ENCODE measurements at places on chromosomes 13 and 19.
A peak's percentile ranks its signal among the peaks of the same experiment; 100 is the strongest.

- no peak for DNase-seq
Measured at GRCh38 chr19:6298413-6298812, 18.6 kb upstream of the MLLT1 start.

GRCh38 chr19:8390617-8390981, 439 bp downstream of the RAB11B start:
- DNase-seq: peak; percentile 90

GRCh38 chr13:79851318-79851717, 370.4 kb downstream of the NDFIP2 start:
- DNase-seq: no peak

DNA sequence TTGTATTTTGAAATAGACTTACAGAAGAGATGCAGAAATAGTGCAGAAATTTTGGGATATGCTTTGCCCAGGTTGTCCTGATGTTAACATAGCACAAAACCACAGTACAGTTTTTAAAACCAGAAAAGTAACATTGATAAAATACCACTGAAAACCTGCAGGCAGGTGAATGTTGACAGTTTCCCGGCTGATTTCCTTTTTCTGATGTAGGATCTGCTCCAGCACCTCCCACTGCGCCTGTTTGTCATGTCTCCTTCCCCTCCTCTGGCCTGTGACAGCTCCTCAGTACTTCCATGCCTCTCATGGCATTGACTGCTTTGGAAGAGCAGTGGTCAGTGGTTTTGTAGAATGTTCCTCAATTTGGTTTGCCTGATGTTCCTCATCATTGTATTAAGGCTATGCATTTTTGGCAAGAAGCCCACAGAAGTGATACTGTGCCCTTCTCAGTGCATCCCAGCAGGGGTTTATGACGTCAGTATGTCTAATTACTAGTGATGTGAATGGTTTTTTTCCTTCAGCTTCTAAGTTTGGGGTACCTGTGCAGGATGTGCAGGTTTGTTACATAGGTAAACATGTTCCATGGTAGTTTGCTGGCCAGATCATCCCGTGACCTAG, 31.0 kb downstream of the TDRD12 start:
- no peak for DNase-seq

- DNase-seq: peak; percentile 97
Measured at GRCh38 chr19:20167020-20167644, at the start of gene ZNF486. Gene ZNF486, plus strand, starts transcription at chr19:20167214. Its CDS starts 117 bp downstream, at chr19:20167331.

DNA sequence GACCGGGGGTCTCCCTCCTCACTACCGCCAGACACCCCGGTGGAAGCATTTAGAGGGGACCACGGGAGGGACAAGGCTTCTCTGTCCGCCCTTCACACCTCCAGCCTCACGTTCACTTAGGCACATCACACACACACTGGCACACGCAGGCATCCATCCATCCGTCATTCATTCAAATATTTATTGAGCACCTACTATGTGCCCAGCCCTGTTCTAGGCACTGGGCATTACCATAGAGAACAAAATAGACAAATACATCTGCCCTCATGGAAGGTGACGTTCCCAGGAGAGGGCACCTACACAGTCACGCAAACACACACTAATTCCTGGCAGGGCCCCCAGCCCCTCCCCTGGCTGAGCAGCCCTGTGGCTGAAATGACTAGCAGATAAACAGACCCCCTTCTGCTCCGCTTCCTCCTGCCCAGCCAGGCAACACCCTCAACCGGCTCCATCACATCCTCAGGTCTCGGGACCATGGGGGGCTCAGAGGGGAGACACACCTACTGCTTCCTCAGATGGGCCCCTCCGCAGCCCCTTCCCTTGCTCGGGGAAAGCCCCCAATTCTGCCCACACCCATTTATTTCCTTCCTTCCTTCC, 3.7 kb upstream of the NOP53 start:
- DNase-seq: no peak

- DNase-seq: no peak
Measured at GRCh38 chr19:16429759-16430091, 42.0 kb downstream of the EPS15L1 start.

- no peak for DNase-seq
Measured at GRCh38 chr19:23855676-23856075, 59.0 kb upstream of the ZNF726 start.

- DNase-seq: no peak
Measured at GRCh38 chr19:6712692-6713670, 7.5 kb downstream of the C3 start.

- no peak for DNase-seq
Measured at GRCh38 chr19:36100476-36100875, 10.5 kb upstream of the OVOL3 start.

GRCh38 chr13:51733374-51734298, 70.3 kb downstream of the DHRS12 start:
- peak; percentile 31 for DNase-seq

DNA sequence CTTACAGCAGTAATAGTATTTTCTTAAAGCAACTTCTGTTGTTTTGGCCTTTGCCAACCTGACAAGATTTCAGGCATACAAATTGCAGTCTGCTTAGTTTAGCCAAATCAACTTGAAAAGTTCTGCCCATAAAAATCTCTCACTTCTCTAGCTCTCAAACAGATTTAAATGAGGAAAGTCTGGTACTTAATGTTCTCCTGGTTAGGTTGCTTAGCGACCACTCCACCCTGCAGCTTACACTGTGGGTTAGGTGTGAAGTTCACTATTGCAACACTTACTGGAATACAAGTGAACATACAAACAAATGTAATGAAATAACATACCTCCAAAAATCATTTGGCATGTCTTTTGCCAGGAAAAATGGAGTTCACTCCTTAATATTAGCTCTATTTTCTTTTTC, 178.7 kb upstream of the PCDH9 start:
- no peak for DNase-seq

DNA sequence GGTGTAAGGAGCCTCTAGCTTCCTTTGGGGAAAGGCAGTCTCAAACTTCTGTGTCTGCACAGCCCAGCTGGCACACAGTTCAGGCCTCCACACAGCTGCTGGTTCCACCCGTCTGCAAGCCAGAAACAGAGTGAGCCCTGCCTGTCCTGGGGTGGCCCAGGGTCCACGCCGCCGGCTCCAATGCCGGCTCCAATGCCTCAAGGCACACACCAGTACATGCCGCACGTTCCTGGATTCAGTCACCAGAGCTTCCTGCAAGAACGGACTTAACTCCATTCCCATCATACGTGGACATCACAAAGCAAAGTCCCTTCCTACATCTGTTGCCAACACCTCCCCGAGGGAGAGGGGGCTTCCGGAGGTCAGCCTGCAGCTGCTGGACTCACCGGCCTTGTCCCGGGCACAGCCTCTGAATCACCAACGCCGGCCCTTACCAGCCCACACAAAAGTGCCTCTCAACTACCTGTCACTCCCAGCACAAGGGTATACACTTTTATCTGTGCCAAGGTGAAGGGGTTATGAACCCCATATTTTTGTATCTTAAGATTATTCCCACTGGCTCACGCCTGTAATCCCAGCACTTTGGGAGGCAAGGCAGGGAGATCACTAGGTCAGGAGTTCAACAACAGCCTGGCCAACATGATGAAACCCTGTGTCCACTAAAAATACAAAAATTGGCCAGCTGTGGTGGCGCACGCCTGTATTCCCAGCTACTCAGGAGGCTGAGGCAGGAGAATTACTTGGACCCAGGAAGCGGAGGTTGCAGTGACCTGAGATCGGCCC, 8.5 kb downstream of the SH3GL1 start:
- DNase-seq: peak; percentile 93

DNA sequence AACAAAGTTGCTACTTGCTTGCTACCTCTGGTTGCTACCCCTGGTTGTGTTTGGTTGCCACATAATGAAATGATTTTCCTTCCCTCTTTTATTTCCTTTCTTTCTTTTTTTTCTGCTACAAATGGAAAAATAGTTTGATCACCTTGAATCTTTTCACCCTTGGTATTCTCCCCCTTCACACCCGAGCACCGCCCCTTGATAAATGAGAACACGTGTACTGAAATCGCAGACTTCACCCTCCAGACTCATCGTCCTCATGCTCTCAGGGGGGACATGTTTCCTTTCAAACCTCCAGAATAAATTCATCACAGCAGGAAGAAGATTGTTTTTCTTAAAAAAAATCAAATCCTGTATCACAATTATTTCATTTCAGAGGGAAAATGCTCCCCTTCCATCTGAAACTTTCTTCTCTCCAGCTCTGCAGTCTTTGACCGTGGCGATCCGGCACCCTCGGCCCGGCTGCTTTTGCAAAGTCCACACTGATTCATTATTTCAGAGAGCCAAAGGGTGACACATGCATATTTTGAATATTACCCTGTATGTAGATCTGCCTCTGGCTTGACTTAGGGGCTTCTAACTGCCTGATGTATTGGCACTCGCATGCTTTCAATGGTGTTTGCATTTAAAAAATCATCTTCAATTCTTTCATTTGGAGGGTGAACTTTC, 222.6 kb upstream of the MAB21L1 start:
- DNase-seq: peak; percentile 83

DNA sequence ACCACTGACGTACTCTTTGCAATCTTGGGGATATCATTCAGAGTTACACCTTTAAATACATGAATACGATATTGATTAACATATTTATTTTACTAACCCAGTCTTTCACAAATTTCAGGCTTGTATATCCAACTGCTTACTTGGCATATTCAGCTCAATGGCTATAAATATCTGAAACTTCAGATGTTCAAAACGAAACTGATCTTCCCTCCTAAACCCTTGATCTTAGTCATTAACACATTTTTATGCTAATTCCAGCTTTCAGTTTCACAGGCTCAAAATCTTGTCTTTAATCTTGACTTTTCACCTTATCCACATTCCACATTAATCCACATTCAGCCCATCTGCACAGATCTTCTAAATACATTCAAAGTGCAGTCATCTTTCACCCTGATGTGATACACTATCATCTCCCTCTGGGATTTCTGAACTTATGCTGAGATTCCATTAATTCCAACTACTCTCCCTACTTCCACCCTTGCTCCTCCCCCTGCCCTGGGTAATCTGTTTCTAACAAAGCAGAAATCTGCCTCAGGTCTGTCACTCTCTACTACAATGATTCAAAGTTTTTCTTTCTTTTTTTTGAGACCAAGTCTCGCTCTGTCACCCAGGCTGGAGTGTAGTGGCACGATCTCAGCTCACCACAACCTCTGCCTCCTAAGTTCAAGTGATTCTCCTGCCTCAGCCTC, 387.2 kb downstream of the GPC5 start:
- DNase-seq: no peak

DNA sequence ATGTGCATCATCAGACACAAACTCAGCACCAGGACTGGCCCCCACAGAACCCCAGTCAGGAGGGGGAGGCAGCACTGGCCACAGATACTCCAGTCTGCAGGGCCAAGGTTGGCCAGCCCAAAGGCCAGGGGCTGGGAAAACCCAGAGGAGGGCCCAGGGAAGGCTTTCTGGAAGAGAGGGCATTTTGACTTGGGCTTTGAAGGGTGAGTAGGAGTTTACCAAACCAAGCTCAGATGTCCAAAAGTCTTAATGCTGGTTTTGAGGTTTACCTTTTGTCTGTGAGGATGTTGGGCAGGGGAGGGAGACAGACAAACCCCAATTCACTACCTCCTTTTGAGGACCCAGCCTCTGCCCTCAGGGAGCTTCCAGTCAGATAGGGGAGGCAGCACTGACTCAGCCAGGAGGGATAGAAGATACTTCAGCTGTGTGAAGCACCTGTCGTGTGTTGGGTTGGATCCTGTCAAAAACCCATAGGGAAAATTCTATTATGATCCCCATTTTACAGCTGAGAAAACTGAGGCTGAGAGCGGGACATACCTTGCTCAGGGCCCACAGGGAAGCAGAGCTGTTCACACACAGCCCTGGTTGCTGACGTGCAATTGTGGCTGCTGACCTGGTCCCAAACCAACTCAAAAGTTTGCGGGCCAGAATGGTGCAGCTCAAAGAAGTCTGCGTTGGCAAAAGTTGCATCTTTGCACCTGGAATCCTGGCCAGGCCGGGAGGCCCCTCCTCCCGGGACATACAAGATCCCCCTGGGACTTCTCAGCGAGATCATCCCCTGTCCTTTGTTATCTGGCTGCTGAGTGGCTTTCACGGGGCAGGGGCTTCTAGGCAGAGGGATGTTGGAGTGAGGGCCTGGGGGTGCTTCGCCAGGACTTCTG, 13.1 kb downstream of the CILP2 start:
- DNase-seq: no peak

GRCh38 chr19:43634872-43635560, 4.6 kb downstream of the CADM4 start:
- peak; percentile 30 for DNase-seq

GRCh38 chr13:50226515-50227155, 211.4 kb downstream of the KCNRG start:
- no peak for DNase-seq

GRCh38 chr19:44819246-44819832, 10.4 kb downstream of the BCAM start:
- DNase-seq: no peak

DNA sequence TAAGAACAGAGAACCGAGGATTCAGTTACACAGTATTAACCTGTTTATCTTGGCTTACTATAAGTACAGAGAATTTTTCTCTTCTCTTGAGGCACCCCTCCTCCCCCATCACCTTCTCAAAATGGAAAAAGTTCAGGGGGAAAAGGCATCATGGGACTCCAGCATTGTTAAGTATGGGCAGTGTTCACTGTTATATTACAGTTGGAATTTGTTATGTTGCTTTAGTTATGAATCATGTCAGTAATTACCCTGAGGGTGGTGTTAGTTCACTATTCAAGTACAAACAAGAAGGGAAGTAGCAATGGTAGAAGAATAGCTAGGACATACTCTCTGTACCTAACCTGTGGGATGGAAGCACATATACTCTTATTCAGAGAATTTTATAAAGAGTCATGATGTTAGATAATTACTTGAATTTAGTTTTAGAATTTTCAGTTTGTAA, 12.0 kb downstream of the LPAR6 start:
- peak; percentile 85 for DNase-seq

- DNase-seq: peak; percentile 27
Measured at GRCh38 chr13:83214452-83214851, 667.8 kb downstream of the SLITRK1 start.

- DNase-seq: peak; percentile 15
Measured at GRCh38 chr13:20525144-20525600, 485 bp downstream of the CRYL1 start.

DNA sequence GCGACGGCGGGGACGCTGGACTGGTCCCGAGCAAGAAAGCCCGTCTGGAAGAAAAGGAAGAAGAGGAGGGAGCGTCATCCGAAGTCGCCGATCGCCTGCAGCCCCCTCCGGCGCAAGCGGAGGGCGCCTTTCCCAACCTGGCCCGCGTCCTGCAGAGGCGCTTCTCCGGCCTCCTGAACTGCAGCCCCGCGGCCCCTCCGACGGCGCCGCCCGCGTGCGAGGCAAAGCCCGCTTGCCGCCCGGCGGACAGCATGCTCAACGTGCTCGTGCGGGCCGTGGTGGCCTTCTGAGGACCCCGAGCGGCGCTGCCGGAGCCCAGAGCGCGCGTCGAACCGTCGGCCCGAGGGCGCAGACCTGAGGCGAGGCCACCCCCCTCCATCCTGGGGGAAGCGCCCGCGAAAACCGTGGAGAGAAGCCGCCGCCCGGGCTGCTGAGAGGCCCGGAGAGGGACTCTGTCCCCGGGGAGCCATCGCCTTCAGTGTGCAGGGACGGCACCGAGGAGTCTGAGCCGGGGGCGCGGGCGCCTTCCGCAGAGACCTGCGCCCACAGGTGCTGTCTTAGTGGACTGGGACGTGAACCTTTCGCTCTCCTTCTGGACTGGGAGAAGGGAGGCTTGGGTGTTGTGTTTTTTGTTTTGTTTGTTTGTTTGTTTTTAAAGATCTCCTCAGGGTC, 3.5 kb downstream of the IER2 start:
- DNase-seq: peak; percentile 25
